Omental fat pad (tissue), 4 donors: ENCODE measurements at places on chromosomes 2 and 18.

DNA sequence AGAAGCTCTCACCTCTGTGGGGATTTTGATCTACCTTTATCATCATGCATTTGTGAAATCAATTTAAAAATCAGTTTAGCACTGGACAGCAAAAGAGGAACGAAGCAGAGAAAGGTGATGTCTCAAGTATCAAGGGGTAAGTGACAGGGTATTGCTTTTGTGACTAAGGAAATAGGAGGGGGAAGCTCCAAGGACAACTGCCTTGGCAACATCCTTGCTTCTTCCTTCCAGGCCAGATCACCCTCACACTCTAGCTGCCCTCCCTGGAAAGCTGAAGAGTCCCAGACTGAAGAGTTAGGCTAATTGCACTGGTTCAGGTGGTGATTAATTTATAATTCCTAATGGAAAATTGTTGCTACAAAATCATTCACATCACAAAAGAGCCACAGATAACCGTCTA is 859.1 kb upstream of the ACVR2A start:
- no peak for DNase-seq

- DNase-seq, result no peak
Observed at GRCh38 chr2:58923869-58924268, 682.7 kb upstream of the FANCL start.

- no peak for DNase-seq
Observed at GRCh38 chr2:104812286-104812685, 41.6 kb upstream of the POU3F3 start.

DNA sequence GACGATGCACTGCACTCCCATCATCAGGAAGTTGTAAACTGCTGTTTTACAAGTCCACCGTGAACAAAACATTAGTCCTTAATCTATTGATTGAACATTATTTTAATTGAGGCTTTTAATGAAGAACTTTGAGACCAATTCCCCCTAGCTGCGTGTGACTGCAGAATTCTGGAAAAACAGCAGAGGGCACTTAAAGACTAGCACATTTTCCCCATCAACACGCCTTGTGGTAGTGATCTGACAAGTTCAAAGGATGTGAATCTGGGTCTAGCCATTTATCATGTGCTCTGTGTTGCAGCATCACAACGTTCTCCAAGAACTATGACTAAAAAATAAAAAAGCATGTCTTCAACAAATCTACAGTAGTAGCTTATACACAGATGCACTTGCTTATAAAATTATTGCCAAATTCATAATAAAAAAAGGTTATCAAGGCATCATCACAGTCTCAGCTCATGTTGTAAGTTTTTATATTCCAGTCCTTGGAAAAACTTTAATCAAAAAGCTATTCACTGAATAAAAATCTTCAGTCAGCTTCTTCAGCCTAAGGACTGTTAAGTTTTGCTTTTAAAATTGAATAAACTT is 35.8 kb downstream of the SKOR2 start:
- no peak for DNase-seq
